ENCODE measurements at places on chromosomes 12 and 14. TPM values are rescaled to one million over a fixed set of nuclear protein-coding genes. Genes with fewer than 3 reads are reported as not detected.
A peak's percentile ranks its signal among the peaks of the same experiment; 100 is the strongest.

DNA sequence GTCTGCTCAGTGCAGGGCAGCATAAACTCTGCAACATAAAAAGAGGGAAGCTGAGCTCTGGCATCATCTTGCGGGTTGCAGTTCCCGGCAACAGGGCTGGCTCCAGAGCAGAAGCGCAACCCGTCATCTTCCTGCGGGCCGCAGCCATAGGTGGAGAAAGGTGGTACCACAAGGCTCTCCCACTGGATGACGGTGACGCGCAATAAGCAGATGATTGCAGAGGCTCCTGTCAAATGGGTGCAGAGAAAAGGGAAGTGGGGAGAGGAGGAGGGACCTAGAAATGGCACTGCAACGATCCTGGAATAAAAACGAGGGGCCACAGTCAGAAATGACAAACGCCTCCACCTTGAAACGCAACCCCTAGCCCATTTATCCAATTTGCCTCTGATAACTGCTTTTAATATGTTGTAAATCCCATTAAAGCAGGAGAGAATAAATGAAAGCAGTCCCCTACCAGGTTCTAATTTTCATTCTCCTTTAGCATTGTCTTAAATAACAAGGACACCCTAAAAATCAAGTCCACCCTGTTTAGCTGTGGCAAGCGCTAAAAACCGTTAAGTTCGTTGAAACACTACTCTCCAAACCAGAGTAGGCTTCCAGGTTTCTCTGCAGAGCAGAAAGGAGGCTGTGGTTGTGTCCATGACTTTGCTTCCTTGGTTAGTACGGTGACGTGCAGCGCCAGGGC is 30.9 kb upstream of the TUBA1C start:
- DNase-seq = no peak

DUSP6 gene
- total RNA-seq = 80.1 TPM

- no peak for DNase-seq
These were observed 46.5 kb downstream of the CCER1 start for GRCh38 chr12:90908465-90908864.

- no peak for DNase-seq
These were observed 2.3 kb downstream of the KDM2B start for GRCh38 chr12:121578230-121579189.

- DNase-seq = peak; percentile 95
These were observed at the start of the genes ATG2B and GSKIP for GRCh38 chr14:96362965-96363750. Gene ATG2B, minus strand, starts transcription at chr14:96363341. Its CDS starts 365 bp downstream, at chr14:96362976. Gene GSKIP, plus strand, starts transcription at chr14:96363526. Its CDS starts 18,722 bp downstream, at chr14:96382248.

LMO3 gene
- total RNA-seq = 39.4 TPM

DNA sequence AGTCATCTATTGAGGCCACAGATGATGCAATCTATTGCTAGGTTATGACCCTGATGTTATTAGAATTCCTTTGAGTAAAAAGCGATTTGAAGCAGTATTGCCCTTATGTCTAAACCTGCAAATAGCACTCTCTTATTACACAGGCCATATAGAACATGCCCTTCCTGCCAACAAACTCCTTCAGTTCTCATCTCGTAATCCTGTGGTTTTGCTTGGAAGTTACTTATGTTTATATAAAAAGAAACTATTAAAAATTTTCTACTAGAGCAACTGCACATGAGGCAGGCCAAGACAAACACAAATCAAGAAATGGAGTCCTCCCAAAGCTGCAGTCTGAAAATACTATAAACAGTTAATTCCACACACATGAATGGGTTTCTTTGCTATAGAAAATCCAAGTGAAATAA is 1200.2 kb downstream of the LRFN5 start:
- no peak for DNase-seq

GRCh38 chr14:42872786-42873185 is 1266.1 kb downstream of the LRFN5 start:
- DNase-seq = no peak

DNA sequence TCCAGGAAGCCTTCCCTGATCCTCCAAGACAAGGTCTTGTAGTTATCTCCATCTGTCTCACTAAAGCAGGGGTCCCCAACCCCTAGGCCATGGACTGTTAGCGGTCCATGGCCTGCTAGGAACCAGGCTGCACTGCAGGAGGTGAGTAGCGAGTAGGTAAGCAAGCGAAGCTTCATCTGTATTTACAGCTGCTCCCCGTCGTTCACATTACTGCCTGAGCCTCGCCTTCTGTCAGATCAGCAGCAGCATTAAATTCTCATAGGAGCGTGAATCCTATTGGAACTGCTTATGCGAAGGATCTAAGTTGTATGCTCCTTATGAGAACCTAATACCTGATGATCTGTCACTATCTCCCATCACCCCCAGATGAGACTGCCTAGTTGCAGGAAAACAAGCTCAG is 12.4 kb upstream of the NFYB start:
- DNase-seq = no peak

SLC39A5 gene
- total RNA-seq = 65.2 TPM

GRCh38 chr14:86038387-86039042 is 508.6 kb downstream of the FLRT2 start:
- DNase-seq = peak; percentile 33
